ENCODE measurements at places on chromosomes 12 and 14.

GRCh38 chr14:76880449-76880848 is 54.2 kb downstream of the LRRC74A start:
- no peak for DNase-seq

DNA sequence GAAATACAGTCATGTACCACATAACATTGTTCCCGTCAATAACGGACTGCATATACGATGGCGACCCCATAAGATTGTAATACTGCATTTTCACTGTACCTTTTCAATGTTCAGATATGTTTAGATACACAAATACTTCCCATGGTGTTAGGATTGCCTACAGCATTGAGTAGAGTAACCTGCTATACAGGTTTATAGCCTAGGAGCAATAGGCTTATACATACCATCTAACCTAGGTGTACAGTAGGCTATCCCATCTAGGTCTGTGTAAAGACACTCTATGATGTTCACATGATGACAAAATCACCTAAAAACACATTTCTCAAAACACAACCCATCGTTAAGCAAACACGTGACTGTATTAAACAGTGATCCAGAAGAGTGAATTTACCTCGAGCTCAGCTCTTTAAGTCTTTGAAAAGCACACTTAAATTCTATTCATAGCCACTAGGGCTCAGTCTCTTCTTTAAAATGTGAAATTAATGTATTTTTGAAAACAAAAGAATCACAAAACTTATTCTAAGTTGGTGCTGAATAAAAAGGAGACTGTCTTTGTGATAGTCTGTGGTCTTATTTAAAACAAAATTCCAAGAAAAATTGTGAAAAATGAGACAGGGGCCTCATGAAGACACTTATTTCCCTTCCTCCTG is 239.1 kb upstream of the ARID2 start:
- DNase-seq: no peak

DNA sequence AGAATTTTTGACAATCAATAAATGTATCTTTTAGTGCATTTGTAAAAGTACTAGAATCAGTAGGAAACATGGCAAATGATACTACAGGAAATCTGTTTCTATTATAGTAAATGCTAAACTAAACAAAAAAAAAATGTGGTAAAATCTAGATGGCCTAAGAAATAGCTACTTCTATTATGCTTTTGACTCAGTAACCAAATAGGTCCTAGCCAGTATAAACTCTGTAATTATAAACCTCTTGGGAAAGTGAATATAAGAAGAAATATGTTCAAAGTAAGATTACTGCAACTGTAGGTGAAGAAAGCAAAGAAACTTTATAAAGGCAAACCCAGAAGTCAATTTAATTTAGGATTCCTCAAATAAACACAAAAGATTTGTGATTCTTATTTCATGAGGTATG is 581.2 kb downstream of the LRFN5 start:
- DNase-seq: no peak

DNA sequence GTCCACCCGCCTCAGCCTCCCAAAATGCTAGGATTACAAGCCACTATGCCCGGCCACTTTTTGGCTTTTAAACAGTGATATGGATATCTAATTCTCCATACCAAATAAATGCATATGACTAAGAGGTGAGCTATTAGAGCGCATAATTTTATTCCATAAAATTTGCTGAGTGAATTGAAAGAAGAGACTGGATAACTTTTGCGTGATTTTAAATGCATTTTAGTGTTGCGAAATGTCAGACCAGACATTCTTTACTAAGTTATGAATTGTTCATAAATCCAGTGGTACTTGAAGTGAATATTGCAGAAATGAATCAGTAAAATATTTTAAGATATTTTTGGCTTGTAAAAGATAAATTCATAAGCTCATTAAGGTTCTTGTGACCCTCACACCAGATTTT is 50.9 kb upstream of the DIP2B start:
- DNase-seq: no peak

DNA sequence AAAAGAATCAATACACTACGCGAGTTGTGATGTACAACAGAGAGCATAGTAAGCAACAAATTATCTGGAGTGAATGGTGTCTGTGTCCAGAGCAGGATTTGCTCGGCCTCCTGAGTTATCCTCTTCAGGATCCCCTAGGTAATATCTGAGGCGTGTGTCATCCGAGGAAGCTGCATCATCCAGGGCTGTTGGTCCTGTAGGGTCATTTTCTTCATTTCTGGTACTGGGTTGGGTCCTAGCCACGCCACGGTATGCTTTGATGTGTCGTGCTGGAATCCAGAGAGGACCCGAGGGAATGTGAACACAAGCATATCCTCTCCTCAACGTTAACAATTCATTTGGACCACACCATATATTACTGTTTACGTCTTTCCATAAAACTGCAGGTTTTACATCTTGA is 19.0 kb upstream of the CLEC4E start:
- DNase-seq: no peak

DNA sequence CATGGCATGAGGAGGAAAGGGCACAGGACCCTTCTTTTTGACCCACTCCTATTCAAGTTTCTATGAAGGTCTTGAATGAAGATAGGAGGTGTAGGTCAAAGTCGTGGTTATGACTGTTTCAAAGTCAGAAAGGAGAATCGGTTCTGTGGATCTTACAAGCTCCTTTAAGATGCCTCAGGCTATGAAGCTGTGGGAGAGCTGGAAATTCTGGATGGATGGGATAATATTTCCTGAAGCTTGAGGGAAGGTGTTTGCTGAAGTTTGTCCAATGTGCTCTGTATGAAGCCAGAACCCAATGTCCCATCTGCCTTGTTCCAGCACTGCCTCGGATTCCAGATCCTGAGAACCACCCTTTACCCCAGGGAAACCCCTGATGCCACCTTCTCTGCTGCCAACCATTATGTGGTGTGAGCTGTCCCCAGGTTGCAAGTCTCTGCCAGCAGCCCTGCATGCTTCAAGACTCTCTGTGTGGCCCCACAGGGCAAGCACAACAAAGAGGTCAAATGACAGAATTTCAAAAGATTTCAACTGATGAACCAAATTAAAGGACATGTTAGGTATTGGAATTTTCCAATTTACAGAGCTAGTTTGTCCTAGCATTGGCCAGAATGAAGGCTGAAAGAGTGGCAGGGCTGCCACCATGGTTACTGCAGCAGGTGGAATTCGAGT is 472.0 kb downstream of the RGS6 start:
- DNase-seq: no peak

DNA sequence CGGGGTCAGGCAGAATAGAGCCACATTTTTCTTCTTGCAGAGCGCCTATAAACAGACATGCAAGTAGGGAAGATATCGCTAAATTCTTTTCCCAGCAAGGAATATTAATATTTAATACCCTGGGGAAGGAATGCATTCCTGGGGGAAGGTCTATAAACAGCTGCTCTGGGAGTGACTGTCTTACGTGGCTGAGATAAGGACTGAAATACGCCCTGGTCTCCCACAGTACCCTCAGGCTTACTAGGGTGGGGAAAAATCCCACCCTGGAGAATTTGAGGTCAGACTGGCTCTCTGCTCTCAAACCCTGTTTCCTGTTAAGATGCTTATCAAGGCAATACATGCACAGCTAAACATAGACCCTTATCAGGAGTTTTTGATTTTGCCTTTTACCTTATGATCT is 262.3 kb downstream of the CEP128 start:
- no peak for DNase-seq

DNA sequence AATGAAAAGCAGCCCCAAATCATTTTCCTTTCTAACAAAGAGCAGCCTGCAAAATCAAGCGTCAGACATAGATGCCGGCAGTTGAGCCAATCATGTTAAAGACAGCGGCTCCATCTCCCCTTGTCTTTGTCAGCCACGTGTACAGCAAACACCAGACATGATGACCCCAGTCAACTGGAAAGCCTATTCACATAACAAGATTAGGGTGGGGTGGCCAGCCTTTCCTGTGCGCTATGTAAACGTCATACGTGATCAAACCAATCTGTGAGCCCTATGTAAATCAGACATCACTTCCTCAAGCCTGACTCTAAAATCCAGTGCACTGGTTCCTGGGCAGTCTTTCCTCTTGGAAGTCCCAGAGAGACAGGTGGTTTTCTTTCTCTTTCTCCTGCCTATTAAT is 9.9 kb upstream of the FICD start:
- DNase-seq: no peak

- DNase-seq: no peak
Measured at GRCh38 chr14:26370115-26370514, 227.7 kb downstream of the NOVA1 start.

- DNase-seq: no peak
Measured at GRCh38 chr12:57826966-57827365, 8.4 kb upstream of the AVIL start.

GRCh38 chr12:49543221-49543913 is 4.5 kb downstream of the KCNH3 start:
- DNase-seq: no peak

GRCh38 chr12:131365821-131366260 is 345.0 kb upstream of the SFSWAP start:
- DNase-seq: no peak

- DNase-seq: peak; percentile 6
Measured at GRCh38 chr12:28872654-28873268, 276.3 kb upstream of the FAR2 start.

DNA sequence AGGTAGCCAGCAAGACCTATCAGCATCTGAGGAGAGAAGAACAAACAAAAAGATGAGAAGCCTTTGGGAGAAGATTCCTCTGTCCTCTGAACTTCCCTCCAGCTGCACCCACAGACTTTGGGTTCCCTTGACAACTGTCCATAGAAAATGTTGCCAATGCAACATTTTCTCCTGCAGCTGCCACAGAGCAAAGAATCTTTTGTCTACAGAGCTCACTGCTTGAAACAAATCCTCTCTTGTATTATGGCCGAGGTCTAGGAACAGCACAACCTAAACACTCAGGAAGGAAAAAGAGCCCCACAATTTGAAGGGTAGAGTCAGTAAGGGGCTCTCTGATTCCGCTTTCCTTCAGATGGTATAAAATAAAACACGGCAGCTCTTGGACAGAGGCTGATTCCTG is 14.3 kb downstream of the POMT2 start:
- no peak for DNase-seq

DNA sequence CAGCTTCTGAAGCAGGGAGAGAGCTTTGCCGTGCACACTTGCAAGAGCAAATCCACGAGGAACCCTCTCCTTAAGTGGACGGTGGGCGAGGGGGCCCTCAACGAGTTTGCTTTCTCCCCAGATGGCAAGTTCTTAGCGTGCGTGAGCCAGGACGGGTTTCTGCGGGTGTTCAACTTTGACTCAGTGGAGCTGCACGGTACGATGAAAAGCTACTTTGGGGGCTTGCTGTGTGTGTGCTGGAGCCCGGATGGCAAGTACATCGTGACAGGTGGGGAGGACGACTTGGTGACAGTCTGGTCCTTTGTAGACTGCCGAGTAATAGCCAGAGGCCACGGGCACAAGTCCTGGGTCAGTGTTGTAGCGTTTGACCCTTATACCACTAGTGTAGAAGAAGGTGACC is 69.0 kb downstream of the WDR20 start:
- DNase-seq: no peak

DNA sequence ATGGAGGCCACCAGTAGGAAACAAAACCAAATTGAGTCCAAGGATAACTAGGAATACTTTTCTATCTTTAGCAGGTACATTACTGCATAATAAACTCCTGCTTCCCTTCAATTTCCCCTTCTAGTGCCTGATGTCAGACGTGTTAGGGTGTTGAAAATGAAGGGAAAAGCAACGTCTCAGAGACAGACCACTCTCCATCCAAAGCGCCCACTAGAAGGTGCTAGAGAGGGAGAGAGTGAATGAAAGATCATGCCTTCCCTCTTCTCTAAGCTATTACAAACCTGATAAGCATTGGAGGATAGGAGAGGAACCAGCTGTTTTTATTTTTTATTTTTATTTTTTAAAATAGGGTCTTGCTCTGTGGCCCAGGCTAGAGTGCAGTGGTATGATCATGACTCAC is 64.1 kb downstream of the ZNF641 start:
- DNase-seq: no peak

GRCh38 chr12:26822026-26822425 is 11.0 kb downstream of the ITPR2 start:
- DNase-seq: no peak
